Lower lobe of right lung (tissue), 2 donors: ENCODE measurements at places on chromosomes 12 and 14. TPM values are rescaled to one million over a fixed set of nuclear protein-coding genes. Genes with fewer than 3 reads are reported as not detected.

The DDX51 gene
- total RNA-seq = 11.9 TPM

The RD3L gene
- not detected for total RNA-seq

DNA sequence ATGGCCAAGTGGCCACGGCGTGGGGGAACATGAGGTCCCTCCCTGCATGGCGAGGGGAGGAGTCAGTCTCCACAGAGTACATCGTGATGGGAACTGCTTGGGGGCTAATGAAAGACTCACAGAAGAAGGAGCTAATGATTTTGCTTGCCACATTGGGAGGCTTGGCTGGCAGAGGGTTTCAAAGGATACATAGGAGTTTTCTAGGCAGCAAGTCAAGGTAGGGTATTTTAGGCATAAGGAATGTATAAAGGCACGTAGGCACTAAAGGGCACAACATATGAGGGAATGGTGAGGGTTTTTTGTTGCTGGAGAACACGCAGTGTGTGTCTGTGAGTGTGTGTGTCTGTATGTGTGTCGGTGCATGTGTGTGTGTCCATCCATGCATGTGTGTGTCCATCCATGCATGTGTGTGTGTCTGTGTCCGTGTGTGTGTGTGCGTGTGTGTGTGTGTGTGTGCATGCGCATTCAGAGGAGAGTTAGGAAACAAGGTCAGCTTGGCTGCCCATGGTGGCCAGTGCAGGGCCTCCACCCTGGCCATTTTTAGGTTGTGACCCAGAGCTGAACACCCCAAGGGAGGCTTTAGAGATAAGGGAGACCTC lies 84.5 kb downstream of the BEGAIN start:
- H3K4me1 ChIP-seq = no peaks in the 10 kb centered on the region
- H3K36me3 ChIP-seq = no peaks in the 10 kb centered on the region
- no peak overlapping the region for H3K27ac ChIP-seq

The MYH6 gene
- total RNA-seq = 0.62 TPM

- H3K27me3 ChIP-seq = peaks cover 7% of the 10 kb centered on the region
- no peak for DNase-seq
- H3K4me3 ChIP-seq = no peak overlapping the region
- no peaks in the 10 kb centered on the region for H3K4me1 ChIP-seq
- no peak overlapping the region for H3K27ac ChIP-seq
Measured at GRCh38 chr12:131615326-131616042, 95.4 kb upstream of the SFSWAP start.
